ENCODE measurements at places on chromosomes 6 and 20.

GRCh38 chr6:159790956-159791598 is 810 bp downstream of the MRPL18 start:
- DNase-seq: no peak

DNA sequence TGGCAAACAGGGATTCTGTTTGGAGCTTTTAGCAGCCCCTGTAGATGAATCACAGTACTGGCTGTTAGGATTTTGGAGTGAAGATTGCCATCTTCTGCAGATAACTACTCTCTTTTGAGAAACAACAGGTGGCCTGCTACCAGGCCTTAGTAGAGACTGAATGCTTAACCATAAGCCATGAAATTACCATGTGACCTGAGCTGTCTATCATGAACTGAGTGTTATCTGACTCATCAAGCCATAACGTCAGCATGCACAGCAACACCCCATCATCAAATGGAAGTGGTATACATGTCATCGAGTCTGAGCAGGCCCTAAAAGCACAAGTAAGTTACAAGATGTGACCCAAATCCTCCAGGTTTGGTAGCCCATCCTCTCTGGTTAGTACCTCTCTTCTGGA is 132.6 kb downstream of the GPR63 start:
- no peak for DNase-seq

DNA sequence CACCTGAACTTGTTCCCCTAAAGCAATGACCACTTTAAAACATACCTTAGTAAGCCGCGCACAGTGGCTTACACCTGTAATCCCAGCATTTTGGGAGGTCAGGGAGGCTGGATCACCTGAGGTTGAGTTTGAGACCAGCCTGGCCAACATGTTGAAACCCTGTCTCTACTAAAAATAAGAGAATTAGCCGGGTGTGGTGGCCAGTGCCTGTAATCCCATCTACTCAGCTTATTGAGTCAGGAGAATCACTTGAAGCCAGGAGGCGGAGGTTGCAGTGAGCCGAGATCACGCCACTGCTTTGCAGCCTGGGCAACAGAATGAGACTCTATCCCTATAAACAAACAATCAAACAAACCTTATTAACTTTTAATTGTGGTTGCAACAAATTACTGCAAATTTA is 1.6 kb upstream of the RAET1E start:
- DNase-seq: no peak

DNA sequence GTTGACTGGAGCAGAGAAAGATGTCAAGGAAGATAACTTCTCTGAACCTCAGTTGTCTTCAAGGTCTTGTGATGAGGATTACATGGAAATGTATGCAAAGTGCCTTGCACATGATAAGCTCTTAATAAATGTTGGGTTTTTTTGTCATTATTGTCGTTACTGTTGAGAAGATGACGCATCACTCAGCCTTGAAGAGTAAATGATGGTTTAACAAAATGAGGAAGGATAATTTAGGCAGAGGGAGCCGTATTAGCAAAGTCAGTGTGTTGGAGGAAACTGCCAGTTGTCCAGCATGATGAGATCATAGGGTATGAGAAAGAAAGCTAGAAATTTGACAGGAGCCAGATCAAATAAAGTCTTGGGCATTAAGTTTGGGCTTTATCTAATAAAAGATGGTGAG is 8.8 kb upstream of the SUPT3H start:
- DNase-seq: no peak

- no peak for DNase-seq
Observed at GRCh38 chr6:137856138-137856898, 10.7 kb upstream of the TNFAIP3 start.

DNA sequence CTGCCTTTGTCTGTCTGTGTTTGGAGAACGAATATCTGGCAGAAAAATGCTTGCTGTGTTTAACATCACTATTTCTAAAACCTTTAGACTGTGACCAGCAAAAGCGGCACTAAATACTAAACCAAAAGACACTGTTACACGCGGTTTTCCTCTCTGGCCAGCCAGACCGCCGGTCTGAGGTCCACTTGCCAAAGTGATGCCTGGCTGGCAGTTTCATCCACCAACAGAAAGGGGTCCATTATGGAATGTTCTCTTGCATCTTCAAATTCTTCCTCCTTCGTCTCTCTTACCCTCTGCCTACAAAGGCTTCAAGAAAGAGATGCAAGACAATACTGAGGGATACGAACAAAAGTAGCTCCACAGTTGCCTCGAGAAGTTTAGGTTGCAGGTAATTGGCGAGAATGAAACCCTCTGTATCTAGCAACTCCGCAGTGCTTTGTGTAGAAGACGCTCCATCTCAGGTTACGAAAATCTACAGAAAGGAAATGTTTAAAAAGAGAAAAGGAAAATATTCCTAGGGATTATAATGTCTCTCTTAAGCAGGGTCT is 176.6 kb downstream of the TRIM27 start:
- no peak for DNase-seq

DNA sequence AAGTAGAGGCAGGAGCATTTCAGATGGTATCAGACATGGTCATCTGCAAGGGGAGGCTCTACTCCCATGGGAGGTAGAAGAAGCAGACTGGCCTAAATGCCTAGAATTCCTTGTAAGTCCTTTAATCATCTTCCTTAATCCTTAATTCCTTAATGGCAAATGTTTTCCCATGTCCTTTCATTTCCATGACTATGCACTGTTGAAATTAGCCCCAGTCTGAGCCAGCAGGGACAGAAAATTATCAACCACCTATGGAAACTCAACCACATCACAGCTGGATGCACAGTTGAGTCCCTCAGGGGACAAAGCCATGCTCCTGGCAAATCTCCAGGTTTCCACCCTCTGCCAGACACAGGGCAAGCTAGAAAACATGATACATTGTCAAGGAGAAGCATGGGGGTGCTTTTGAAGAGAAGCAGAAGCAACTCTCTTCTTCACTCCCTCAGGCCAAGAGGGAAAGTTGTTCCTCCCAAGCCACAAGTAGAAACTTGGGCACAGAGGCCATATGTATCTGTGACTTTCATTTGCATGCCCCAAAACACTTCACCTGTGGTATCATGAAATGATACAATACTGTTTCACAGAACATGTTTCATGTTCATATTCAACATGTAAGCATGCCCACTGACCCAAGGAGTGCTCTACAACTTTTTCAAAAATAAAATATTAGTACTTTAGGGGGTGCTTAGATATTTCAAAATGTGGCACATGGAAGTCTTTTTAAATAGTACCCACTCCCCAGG is 683.6 kb downstream of the KIF16B start:
- no peak for DNase-seq
